NCI-H2029 treated with DMSO at 0.1 percent for 48 hours (cell line): ENCODE measurements at places on chromosomes 7 and 10.

DNA sequence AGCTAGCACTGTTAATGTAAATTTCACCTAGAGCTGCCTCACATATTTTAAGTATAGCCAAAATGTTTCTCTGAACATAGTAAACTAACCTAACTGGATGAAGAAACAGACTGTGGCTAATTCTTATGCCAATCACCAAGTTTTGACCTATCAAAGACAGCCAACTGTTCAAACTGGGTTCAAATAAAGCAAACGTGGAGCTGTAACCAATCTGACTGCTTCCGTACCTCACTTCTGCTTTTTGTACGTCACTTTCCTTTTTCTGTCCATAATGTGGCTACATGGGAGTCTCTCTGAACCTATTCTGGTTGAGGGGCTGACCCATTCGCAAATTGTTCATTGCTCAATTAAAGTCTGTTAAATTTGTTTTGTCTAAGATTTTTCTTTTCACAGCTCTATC, 66.3 kb upstream of the ETV1 start:
- DNase-seq = no peak

DNA sequence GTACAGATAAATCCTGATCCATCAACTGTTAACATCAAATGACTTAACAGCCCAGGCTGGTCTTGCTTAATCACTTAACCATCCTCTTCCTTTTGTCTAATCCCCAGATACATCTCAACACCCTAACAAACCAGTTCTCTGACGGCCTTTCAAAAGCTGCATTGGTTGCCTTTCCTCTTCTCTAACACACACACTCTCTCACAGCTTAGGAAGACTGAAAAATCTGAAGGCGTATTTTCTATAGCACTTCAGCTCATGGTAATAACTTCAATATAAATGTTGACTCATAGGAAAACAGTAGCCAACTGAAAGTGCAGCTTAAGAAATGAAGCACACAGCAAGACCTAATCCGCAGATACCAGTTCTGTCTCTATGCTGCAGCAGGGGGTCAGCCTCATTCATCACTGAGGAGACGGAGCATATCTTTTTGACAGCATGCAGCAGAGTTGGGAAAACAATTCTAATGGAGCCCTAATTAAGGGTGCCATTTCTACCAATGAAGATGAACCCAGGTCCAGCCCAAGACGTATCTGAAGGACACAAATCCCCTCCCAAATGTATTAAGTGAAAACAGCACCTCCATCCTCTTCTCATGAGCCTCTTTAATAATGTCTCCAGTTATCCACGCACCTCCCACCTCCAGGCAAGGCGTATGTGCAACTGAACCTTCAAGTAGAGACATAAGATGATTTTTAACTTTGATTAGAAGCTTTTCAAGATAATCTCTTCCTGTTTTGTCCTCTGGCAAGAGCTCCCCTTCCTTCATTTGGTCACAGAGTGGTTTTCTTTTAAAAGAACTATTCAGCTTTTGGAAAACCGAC, 211.7 kb upstream of the NFE2L3 start:
- DNase-seq = no peak

GRCh38 chr7:111145472-111145871, 54.5 kb downstream of the LRRN3 start:
- no peak for DNase-seq

GRCh38 chr10:42969147-42969546, 107.7 kb upstream of the RET start:
- DNase-seq = no peak

DNA sequence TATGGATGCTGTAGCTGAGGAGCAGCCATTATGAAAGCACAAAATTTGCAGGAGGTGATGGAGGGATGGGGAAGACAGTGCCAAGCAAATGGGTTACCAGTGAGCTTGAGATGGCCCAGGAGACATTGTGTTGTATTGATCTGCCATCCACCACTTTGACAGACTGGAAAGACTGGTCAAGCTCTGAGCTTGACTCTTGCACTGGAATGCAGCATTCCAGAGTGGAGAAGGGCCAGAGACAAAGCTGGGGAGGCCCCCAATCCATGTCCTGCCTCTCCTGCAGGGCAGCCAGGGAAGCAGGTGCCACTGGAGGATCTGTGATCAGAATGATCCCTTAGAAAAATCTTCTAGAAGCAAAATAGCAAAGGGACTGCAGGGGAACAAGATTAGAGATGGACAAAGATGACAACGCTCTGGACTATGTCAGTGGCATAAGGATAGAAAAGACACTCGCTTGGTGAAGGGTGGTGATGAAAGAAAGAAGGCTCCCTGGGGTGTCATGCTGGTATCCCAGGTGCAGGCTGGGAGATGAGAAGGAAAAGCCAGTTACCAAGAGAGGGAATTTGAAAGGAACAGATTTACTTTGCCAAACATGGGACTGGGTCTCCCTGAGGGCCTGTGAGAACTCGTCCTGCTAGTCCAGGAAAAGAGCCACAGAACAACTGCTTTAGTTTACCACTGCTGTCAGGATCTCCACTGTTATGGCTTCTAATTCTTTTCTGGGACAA, 5.0 kb downstream of the GSDME start:
- DNase-seq = no peak

GRCh38 chr10:14751921-14752320, 22.8 kb downstream of the FAM107B start:
- DNase-seq = no peak

- no peak for DNase-seq
Measured at GRCh38 chr7:116786791-116787443, 75.5 kb upstream of the CAPZA2 start.

DNA sequence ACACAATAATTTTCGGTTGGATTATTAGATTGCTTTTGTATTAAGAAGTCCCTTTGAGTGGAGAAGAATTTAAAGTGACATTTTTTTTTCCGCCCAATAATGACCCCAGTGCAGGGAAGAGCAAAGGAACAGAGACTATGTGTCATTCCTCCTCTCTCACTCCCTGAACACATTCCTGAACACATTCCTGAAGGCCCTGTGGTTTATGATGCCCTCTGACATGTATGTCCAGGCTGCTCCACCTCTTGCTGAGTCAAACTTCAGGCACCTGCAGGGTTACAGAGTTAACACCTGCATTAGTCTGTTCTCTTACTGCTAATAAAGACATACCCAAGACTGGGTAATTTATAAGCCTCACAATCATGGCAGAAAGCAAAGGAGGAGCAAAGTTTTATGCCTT, 704.0 kb upstream of the LRRN3 start:
- no peak for DNase-seq

DNA sequence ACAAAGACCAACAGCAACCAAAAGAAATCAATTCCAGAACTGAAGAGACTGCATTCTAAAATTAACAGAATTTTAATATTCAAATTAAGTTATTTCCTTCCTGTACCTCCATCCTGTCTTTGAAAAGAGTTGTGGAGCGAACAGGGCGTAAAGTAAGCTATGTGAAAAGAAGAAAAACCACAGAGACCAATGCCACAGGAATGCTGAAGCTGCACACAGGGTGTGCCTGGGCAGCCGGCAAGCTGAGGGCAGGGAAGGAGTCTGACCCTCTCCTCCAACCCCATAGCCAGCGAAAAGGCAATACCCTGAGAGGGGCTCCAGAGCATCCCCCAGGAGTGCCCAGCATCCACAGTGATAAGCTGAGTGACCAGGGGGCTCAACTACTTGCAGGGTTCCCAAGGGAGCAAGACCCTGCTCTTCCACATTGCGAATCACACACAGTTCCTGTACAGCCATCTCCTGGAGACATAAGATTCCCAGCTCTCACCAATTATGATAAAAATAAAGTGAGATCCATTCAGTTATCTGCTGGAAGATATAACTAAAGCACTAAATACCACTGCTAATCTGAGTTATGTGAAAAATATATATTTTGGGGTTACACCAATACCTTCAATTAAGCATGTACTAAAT, 93.8 kb downstream of the PARD3 start:
- no peak for DNase-seq

GRCh38 chr10:34504534-34504933, 310.6 kb downstream of the PARD3 start:
- peak; percentile 9 for DNase-seq

- no peak for DNase-seq
Measured at GRCh38 chr7:157352516-157352915, 15.7 kb downstream of the DNAJB6 start.

GRCh38 chr10:128854963-128855362, 612.1 kb upstream of the MGMT start:
- peak; percentile 40 for DNase-seq

- DNase-seq = no peak
Measured at GRCh38 chr10:118395947-118396346, 53.8 kb upstream of the FAM204A start.

- no peak for DNase-seq
Measured at GRCh38 chr10:52672880-52673279, 99.7 kb downstream of the MBL2 start.

- no peak for DNase-seq
Measured at GRCh38 chr7:116464375-116464774, 35.2 kb upstream of the CAV2 start.

DNA sequence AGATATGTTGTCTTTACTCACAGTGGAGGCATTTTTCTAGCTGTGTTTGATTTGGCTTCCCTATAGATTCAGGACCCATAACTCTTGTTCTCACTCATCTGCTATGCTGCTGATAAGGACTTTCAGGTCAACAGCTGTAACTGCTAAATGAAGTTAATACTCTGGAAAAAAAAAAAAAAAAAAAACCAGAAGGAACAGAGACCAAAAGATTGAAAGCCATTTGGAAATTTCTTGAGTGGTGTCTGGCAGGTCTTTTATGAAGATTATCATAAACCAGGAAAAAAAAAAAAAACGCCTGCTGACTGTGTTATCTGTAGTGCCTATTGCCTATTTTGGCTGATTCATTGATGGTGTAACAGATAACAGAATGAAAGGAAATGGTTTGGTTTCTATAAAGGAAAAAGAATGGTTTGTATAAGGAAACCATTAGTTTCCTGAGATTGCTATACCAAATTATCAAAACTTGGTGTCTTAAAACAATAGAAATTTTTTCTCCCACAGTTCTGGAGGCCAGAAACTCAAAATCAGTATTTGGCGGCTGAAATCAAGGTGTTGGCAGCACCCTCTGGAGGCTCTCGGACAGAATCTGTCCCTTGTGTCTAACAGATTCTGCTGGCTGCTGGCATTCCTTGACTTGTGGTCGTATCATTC, 60.5 kb upstream of the BET1 start:
- no peak for DNase-seq

- DNase-seq = no peak
Measured at GRCh38 chr7:130371046-130371445, 9.2 kb upstream of the CPA1 start.

- no peak for DNase-seq
Measured at GRCh38 chr10:26860102-26860442, 686 bp downstream of the ABI1 start.
